ENCODE measurements at places on chromosomes 3 and 15.

DNA sequence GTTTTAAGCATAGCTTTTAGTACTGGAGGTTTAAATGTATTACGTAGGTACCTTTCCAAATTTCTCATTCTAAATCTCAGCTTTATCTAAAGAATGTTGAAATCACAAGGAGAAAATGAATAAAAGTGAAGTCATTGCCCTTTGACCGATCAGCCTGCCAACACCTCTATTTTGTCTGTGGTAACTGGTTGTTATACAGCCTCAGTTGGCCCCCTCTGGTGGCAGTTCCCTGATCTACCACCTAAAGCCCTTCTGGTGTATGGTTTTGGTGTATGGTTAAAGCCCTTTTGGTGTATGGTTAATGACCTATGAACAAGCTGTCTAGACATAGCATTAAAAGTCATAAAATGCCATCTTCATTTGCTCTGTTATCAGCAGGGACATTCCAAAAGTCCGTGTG is 378.2 kb upstream of the AZI2 start:
- no peak for DNase-seq

DNA sequence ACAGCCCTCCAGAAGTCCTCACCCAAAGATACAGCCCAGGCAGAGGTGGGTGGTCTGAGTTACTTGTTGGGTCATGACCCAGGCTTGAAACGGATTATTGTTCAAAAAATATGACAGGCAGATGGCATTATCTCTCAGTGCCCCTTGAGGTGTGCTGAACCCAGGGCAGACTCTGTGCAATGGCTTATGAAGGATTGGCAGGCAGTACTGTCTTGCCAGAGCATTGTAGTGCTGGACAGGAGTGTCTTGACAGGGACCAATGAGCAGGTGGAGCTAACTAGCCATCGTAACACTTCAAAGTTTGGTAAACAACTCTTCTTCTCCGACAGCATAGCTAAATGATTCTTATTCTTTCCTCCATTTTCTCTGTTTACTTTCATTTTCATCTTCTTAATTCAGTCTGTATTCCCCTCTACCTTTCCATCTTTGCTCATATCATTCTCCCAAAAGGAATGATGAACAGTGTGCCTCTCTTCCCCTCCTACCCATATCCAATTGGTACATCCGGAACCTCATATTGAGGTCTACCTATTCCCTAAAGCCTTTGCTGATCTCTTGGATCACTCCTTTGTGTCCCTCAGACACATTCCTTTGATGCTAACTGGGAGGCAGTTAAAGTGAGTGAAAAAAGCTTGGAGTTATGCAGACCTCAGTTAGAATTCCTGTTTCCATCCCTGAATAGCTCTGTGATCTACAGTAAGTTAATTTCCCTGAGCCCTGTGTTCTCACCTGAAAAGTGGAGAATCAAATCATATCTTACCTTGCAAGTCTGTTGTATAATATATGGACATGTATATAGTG is 2.6 kb upstream of the IL20RB start:
- no peak for DNase-seq

DNA sequence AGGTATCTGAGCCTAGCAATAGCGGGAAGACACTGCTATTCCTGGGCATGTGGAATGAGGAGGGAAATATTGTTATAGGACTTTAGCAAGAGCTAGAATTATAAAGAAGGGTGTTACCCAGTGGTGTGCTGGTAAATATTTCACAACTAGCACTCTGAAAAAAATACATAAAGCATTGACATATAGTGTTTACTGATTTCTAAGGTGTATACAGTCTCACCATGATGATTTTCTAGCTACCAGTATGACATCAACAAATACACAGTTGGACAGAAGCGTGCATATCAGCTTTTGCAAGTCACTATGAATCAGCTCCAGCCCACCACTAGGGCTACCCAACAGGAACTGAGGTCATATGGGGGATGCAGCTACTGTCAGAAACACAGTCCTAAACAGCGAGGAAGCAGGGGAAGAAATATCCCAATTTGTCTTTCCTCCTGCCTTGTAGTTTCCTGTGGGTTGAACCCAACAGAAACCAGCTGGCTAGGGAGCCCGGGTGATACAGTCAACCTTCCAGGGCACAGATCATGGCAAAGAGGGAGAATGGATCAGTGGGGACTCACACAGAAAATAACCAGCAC is 39.6 kb downstream of the HGD start:
- no peak for DNase-seq

- no peak for DNase-seq
These were observed 79.3 kb downstream of the CHSY1 start for GRCh38 chr15:101172501-101173071.

DNA sequence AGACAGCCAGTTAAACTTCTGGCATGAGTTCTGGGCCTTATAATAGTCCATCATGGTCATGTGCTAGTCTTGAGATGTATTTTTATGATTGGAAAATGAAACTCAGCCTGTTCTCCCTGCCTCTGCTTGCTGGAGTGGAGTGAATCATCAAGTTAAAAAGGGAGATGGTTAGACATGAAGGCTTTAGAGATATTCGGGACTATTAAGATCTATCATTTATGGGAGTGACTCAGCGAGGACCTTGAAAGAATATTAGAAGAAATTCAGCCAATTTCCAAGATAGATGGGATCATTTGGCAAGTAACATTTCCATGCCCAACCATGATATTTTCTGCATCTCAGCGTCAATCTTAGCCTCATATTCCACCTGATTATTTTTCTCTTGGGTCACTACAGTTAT is 79.8 kb downstream of the AGBL1 start:
- no peak for DNase-seq

GRCh38 chr3:11305509-11305908 is 33.3 kb downstream of the ATG7 start:
- DNase-seq, result no peak

DNA sequence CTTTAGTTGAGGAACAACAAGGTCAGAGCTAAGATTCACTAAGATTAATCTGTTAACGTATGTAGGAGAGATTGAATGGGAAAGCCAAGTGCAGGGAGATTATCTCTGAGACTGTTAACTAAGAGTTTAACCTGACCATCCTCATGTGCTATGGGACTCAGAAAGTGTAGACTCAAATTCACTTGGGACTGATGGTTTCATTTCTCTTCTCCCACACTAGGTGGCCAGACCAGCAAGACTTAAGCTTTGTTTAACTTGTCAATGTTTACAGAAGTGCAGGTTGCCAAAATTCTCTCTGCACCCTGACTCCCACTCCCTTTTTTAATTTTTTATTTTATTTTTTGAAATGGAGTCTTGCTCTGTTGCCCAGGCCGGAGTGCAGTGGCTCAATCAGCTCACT is 6.3 kb upstream of the HEXA start:
- no peak for DNase-seq

DNA sequence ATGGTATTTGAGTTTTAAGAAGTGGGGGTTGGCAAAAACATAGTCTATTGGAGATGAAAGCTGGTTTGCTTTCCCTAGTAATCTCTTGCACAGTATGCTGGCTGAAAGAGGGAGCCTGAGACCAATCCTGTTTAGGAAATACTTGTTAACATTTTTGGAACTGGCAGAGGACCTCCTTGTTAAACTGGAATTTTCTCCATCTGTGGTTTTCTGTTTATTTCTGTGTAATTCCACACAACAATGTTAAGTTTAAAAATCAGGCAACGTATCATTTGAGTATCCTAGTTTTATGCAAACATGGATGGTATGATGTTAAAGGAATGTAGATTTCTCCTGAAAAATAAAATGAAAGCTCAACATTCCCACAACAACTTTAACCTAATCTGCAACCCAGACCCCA is 536.0 kb upstream of the TBL1XR1 start:
- no peak for DNase-seq

GRCh38 chr15:66524838-66525237 is 19.7 kb downstream of the ZWILCH start:
- no peak for DNase-seq

DNA sequence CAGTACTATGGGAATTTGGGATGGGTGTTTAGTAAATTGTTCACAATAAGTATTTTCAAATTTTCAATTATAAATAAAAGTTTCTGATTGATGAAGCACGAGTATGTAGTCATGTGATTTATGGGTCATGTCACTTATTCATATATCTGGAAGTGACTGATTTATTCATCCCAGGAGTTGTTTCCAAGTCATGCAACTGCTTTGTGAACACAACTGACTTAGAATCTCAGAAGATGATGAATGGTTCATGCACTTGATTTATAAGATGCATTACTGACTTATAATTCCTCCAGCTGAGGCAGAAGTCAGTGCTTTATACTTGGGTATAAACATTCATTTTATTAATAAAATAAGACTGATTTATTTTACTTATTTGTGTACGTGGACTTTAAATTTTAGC is 137.8 kb upstream of the CBLB start:
- DNase-seq, result no peak

DNA sequence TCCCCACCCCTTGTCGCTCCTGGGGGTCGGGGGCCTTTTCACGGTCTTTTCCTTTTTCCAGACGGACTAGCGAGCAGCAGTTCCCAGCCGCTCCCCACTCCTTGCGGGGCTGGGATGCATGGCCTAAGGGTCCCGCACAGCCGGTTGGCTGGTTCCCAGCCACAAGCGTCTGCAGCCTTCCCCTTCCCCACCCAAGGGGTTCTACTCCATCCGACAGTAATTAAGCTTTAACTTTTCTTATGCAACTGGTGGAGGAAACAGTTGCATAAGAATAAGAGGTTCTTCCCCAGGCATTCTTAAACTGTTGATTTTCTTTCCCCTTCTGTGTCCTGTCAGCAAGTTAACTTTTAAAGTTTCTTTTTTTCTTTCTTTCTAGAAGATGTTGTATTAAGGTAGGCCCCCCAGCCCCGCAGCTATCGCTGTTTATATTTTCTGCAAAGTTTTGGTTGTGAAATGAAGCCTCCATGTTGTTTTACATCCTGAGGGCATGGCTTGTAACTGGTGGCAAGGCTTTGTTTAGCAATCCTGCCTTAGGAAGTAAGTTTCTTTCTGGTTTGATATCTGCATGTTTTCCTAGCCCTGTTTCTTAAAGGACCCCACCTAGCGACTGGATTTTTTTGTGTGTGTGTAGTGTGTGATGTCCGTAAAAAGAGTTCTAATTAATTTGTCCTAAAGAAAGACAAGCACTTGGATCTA is 207.5 kb downstream of the ZNF385D start:
- no peak for DNase-seq

DNA sequence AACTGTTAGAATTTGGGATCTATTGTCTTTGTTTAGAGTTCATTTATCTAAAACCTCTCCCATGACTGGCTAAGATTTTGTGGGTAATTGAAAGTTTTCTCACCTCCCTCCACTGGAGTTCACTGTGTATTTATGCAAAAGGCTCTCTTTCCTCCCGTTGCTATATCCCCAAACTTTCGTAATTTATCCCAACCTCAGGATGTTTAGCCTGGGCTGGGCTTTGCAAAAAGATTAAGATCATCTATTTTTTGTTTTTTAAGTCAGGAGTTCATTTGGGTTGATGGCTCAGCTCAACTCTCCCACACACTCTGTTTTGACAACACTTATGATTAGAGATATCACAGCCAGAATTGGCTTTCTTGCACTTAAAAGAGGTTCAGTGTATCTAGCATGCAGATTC is 27.0 kb downstream of the SUCNR1 start:
- no peak for DNase-seq

DNA sequence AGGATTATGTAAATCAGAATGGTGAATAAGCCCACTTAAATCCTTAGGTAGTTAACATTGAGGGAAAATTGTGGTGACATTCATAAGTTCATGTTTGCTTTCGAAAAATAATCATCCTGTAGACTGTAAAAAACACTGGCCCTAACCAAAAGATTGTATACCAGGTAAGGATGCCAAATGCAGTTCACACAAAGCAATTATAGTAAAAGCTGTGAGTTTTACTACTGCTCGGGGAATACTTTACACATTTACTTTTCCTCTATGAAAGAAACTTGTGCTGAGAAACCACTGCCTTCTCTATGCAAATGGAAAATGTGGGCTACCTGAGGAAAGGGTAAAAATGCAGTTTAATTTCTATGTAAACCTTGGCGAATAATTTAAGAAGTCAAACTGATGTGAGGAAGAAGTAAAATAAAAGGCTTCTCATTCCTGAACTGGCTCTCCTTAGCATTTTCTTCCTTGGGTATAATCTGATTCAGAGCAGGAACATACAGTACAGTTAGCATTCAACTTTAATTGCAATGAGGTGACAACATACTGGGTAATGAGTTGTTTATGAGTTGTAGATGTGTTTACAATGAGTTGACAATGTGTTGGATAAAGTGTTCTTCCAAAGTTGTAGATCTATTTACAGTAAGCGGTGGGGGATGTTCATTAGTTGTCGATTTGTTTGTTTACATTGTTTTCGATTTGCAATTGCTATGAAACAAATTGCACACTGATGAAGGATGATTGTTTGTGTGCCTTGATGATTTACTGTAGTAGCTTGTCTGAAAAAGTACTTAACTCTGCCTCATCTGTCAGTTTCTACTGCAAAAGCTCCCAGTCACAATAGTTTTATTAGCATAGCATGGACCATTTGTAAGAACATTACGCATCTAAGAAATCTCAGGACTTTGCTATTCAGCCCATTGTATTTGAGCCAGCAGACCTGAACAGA is 453.0 kb upstream of the DPH6 start:
- DNase-seq, result no peak

- no peak for DNase-seq
These were observed 121.6 kb downstream of the EEFSEC start for GRCh38 chr3:128274837-128275236.

DNA sequence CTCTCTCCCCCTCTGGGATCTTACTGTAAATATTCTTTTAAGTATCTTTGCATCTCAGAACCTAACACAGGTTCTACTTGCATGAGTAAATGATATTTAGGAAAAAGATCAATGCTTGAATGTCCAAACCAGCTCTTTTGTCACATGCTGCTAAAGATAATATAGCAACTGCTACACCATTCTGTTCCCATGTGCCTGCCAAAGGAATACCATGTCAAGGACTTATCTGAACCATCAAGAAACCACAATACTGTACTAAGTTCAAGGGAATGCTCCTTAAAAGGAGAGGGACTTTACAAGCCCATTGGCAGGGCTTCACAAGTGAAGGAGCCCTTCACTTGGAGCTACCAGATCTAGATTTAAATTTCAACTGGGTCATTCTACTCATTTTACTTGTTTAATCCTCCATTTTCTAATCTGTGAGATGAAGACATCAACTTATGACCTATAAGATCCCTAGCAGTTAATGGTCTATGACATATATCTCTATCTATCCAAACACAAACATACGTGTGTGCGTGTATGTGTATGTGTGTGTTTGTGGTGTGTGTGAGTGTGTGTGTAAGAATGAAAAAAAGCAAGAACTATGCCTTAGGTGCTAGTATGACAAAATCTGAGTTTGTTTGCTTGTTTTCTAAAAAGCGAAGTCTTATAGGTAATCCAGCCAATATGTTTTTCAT is 13.0 kb upstream of the SEC62 start:
- no peak for DNase-seq

GRCh38 chr3:46824211-46824970 is 38.9 kb downstream of the MYL3 start:
- no peak for DNase-seq

DNA sequence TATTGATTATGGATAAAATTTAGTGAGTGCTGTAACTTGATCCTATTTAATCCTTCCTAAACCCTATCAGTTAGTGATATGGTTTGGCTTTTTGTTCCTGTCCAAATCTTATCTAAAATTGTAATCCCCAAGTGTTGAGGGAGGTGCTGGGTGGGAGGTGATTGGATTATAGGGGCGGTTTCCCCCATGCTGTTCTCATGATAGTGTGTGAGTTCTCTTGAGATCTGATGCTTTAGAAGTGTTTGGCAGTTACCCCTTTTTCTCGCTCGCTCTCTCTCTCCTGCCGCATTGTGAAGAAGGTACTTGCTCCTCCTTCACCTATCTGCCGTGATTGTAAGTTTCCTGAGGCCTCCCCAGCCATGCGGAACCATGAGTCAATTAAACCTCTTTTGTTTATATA is 134.0 kb upstream of the SUCLG2 start:
- DNase-seq, result no peak

GRCh38 chr3:37228749-37229148 is 54.4 kb upstream of the LRRFIP2 start:
- no peak for DNase-seq
